Muscle of arm (tissue), 14 donors: ENCODE measurements at places on chromosomes 7 and 10. TPM values are rescaled to one million over a fixed set of nuclear protein-coding genes. Genes with fewer than 3 reads are reported as not detected.

Gene VDAC2
- 336 TPM for polyA plus RNA-seq

GRCh38 chr7:24381894-24382505 lies 98.0 kb downstream of the NPY start:
- DNase-seq: no peak

DNA sequence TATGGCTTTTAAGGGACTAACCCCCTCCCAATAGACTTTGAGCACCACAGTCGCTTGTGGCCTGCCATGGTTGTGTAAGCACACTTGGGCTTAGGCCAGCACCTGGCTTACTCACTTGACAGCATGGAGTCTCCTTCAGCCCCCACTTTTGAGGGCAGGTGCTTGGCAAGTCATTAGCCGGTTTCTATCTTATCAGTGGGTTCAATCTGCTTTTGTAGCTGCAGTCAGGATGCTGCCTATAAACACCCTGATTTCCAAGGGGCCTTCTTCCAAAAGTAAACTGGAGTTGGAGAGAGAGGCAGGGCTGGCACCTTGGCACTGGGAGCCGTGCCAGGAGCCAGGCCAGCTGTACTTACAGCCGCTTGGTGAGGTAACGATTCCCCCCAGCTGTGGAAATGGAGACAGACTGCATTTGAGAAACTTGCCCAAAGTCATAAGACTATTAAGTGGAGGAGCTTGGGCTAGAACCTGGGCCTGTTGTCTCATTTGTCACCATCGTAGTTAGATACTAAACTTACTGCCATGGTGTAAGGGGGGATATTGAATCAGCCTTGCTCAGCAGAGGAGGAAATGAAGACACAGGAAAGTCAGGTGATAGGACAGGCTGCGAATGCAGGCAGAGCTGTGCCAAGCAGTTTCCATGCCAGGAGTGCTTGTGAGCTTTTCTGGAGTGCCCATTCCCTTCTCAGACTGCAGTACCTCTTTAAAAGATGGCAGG lies 92.2 kb upstream of the EFCAB10 start:
- DNase-seq: no peak

- no peak for DNase-seq
Observed at GRCh38 chr7:156514851-156515250, 125.7 kb upstream of the RNF32 start.

DNA sequence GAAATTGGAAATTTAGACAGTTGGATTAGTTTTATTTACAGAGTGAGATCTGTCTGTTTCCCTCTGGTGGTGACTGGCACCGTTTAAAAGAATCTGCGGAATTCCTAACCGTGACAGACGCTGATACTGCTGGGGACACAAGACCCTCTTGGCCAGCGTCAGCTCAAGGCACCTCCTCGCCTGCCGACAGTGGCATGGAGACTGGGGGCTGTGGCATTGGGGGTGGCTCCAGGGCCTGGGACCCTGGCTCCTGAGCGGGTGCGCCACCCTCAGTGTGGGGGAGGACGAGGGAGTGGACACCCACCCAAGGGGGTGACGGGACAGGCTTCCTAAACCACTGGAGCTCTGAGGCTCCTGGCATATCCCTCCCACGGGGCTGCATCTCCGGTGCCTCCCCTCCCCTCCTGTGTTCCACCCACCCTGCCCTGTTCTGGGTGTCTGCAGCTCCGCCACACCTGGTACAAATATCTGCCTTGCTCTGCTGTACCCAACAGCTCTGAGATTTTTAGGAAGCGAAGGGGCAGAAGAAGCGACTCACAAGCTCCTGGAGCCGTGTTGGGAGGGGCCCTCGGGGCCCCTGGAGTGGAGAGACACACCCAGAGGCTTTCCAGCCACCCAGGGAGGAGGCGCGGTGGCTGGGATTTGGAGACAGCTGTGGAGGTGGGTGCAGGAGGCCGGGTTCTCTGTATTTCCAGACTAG lies 178.7 kb downstream of the DNAJB6 start:
- no peak for DNase-seq

Gene NFE2L3
- polyA plus RNA-seq: 5.2 TPM

Gene GHRHR
- polyA plus RNA-seq: 0.81 TPM

GRCh38 chr10:28806488-28806941 lies 129.2 kb downstream of the BAMBI start:
- no peak for DNase-seq

DNA sequence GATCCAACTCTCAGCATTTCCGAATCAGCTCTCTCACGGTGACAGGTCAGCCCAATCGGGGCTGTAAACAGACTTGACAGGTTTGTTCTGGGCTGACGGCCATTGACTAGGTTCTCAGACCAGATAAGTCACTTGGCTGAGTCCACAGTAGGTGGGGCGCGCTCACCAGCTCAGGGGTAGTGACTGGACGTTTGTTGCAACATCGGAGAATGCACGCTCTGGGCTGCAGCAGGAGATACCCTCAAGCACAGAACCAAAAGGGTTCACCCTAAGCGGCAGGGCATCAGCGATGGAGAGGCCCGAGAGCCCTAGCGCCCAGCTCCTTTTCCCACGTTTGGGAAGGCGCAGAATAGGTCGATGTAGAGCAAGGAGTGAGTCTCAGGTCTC lies 1.8 kb downstream of the KLLN start:
- no peak for DNase-seq

Gene SLC13A4
- polyA plus RNA-seq: 2.6 TPM

Gene CHN2
- 18.6 TPM for polyA plus RNA-seq

Gene LIPJ
- not detected for polyA plus RNA-seq

DNA sequence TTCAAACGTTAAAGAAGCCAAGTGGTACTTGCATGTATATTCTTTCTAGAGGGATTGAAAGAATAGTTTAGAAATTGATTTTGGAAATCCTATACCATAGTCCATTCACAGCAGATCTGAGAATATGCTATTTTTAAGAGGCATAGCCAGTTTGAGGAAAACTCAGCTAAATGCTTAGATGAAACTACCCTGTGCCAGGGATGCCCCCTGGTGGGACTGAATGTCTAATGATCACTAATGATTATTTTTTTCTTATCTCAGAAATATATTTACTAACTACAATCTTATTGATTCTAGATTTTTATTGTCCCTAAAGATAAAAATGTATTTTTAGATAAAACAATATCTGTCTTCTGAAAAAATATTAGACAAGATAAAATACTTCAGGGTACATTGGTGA lies 844.9 kb upstream of the PHF14 start:
- DNase-seq: peak; percentile 1

GRCh38 chr7:2814946-2815874 lies 28.9 kb downstream of the GNA12 start:
- no peak for DNase-seq

Gene JCAD
- polyA plus RNA-seq: 27.7 TPM

Gene GFRA1
- polyA plus RNA-seq: 35.1 TPM

Gene WNT2
- 14.8 TPM for polyA plus RNA-seq

- no peak for DNase-seq
Observed at GRCh38 chr7:129993275-129993674, 40.5 kb upstream of the UBE2H start.

DNA sequence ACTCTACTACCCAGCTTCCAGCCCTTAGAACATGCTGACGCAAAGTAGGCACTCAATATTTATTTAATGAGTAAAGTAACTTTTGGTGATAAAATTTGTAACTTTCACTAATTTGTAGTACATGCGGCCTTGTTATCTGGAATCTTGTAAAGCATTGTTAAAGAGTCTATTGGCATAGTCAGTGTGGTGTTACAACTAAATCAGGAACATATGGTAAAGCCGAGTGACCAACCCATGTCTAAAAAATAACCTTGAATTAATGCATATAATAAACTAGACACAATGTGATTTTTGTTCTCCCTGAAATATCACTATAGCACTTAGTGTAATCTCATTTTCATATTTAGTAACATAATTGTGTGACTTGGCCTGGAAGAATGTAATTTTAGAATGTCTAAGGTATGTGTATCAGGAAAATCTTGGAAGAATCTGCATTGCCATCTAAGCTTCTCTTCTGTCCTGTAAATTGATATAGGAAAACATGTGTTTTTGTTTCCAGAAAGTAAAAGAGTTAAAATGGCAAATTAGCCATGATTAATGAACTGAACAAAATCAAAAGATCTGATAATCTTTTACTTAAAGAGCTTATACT lies 256.7 kb upstream of the GNAI1 start:
- no peak for DNase-seq

Gene KLF14
- polyA plus RNA-seq: 1.3 TPM

Gene PDE1C
- 6.6 TPM for polyA plus RNA-seq

Gene OPALIN
- polyA plus RNA-seq: not detected

Gene NUDT13
- polyA plus RNA-seq: 5.3 TPM

Gene C10orf67
- 0.13 TPM for polyA plus RNA-seq

- DNase-seq: no peak
Observed at GRCh38 chr7:69335331-69335730, 262.9 kb upstream of the AUTS2 start.

GRCh38 chr7:24026351-24026750 lies 257.6 kb upstream of the NPY start:
- no peak for DNase-seq

Gene NDUFB8
- polyA plus RNA-seq: 102 TPM

DNA sequence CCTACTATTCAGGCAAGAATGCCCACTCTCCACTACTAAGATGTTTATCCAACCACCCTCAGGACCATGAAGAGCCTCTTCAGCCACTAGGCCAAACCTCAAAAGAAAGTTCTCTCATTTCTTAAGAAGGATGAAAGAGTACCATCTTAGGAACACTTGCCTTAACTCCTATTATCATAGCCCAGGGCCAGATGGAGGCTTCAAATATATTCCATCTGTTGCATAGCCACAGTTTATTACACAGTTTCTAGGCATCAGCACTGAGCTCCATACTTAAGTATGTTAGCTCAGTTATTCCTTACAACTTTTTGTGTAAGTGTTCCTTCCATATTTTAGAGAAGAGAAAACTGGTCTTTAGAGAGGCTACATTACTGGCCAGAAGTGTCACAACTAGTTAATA lies 37.4 kb upstream of the YAE1 start:
- no peak for DNase-seq

DNA sequence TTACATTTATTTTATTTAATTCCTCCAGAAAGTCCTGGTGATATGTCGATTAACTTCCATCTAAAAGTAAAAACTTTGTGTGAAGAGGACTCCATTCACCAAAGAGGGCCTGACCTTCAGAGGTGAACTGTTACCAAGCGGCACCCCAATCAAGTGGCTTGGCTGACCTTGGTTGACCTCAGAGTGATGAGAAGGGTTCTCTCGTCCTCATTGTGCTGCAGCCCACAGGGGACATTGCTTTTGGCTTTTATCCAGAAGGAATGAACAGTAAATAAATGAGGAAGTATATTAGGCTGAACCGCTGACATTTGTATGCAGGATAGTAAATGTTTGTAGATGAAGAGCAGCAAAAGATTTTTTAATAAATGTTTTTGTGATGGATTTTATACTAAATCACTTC lies 172.4 kb upstream of the MKI67 start:
- no peak for DNase-seq

- DNase-seq: no peak
Observed at GRCh38 chr10:17206210-17206709, 4.8 kb upstream of the TRDMT1 start.

Gene HOXA4
- polyA plus RNA-seq: not detected

- no peak for DNase-seq
Observed at GRCh38 chr7:149238051-149238450, 1.4 kb upstream of the ZNF212 start.

Gene GSDME
- polyA plus RNA-seq: 11.9 TPM

Gene SH2B2
- 16.9 TPM for polyA plus RNA-seq

GRCh38 chr7:34227525-34227924 lies 322.2 kb downstream of the BMPER start:
- DNase-seq: no peak

DNA sequence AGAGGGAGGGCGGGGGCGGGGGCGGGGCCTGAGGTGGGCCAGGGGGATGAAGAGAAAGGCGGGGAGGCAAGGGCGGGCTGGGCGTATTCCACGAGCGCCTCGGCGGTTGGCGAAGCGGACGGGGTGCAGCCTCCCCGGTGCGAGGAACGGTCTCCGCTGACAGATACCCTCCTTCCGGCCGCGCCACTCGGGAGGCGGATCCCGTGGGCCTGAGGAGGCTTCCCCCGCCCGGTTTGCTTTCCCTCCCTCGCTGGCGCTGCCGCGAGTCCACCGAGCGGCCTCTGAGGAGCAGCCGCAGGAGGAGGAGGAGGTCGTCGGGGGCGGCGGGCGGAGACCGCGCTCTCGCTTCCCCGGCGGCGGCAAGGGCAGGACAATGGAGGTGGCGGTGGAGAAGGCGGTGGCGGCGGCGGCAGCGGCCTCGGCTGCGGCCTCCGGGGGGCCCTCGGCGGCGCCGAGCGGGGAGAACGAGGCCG lies at the start of gene TRIM24:
Gene TRIM24, plus strand, starts transcription at position 84 of the 473 bp plus-strand sequence. Its CDS starts 290 bp downstream, at position 374.
- DNase-seq: no peak

- DNase-seq: no peak
Observed at GRCh38 chr10:61554925-61555324, 101.7 kb upstream of the TMEM26 start.

DNA sequence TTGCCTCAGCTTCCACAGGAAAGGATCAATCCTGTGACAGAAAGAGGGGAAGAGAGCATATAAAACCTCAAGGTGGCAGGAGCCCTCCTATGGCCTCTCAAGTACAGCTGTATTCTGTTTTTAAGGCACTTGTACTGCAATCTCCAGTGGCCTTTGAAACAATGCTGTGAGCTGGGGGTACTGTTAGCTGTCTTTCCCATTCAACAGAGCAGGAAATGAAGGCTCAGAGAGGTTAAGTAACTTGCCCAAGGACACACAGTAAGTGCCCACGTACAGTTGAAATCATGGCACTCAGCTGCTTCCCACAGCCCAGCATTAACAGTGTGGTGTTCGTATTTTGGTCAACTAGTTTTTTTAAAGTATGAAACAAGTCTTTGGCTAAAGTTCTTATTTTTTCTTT lies 34.0 kb downstream of the DUSP5 start:
- no peak for DNase-seq

Gene UCN3
- not detected for polyA plus RNA-seq
